ENCODE measurements at places on chromosomes 7 and 10.

GRCh38 chr7:72476608-72477305 lies 64.6 kb upstream of the CALN1 start:
- DNase-seq: no peak

- DNase-seq: no peak
Observed at GRCh38 chr10:123485341-123485960, 180.7 kb upstream of the GPR26 start.

- no peak for DNase-seq
Observed at GRCh38 chr7:127258111-127258510, 5.4 kb upstream of the GRM8 start.

GRCh38 chr7:91329571-91329970 lies 65.3 kb downstream of the FZD1 start:
- DNase-seq: no peak

GRCh38 chr7:43565786-43566185 lies 17.1 kb upstream of the STK17A start:
- no peak for DNase-seq

- no peak for DNase-seq
Observed at GRCh38 chr10:31099664-31100063, 68.0 kb upstream of the ZNF438 start.

DNA sequence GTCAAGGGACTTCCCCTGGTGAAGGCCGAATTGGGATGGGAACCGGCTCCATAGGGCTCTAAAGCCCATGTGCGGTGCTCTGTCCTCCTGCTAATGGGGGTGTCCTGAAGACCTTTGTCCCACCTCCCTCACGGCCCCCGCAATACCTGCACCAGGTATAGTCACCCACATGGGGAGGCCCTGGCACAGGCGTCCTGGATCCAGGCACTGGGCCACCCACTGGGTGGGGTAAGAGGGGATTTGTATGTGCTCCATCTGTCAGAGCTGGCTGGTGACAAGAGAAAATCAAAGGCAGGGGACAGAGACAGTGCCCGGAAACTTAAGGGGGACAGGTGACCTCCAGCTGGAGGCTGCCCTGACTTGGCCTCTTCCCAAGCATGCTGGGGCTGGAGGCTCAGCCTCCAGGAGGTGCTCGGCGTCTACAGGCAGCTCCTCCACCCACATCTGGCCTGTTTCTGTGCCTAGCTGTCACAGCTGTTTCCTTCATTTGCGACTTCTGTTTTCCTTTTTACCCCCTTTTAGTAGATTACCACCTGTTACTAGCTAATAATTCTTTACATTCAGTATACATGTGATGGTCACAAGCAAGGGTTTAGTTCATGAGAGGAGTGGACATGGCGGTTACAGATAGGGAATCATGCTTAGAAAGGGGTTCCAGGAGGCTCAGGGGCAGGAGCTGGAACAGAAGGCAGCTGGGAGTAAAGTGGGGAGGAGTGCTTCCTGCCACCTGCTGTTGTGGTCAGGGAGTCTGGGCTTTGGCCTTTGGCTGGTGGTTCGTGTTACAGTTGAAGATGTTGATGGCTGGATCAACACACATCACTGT lies 2.3 kb upstream of the CUZD1 start:
- DNase-seq: no peak

GRCh38 chr10:11210211-11210922 lies 192.7 kb downstream of the CELF2 start:
- DNase-seq: no peak

- no peak for DNase-seq
Observed at GRCh38 chr7:913736-914520, 37.6 kb downstream of the GET4 start.

GRCh38 chr7:25953859-25954258 lies 198.1 kb upstream of the NFE2L3 start:
- no peak for DNase-seq

DNA sequence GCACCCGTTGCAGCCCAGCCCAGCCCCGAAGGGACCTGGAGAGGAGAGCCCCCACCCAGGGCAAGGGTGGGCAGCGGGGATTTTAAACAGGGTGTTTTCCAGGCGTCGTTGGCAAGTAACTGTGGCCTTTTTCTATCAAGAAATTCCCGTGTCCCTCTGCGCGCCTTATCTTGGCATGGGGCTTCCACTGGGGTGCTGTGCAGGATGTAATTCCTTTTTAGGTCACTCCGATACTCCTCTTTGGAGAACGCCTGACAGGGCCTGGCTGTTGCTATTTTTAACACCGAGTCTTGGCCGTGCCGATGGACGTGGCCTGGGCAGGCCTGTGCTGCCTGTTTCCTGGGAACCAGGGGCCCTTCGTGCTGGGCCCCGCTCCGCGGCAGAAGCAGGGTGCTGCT lies 93.8 kb downstream of the INPP5A start:
- DNase-seq: no peak

- no peak for DNase-seq
Observed at GRCh38 chr7:156703773-156704482, 63.4 kb downstream of the RNF32 start.

GRCh38 chr10:115572740-115573455 lies 479.7 kb downstream of the ATRNL1 start:
- no peak for DNase-seq

DNA sequence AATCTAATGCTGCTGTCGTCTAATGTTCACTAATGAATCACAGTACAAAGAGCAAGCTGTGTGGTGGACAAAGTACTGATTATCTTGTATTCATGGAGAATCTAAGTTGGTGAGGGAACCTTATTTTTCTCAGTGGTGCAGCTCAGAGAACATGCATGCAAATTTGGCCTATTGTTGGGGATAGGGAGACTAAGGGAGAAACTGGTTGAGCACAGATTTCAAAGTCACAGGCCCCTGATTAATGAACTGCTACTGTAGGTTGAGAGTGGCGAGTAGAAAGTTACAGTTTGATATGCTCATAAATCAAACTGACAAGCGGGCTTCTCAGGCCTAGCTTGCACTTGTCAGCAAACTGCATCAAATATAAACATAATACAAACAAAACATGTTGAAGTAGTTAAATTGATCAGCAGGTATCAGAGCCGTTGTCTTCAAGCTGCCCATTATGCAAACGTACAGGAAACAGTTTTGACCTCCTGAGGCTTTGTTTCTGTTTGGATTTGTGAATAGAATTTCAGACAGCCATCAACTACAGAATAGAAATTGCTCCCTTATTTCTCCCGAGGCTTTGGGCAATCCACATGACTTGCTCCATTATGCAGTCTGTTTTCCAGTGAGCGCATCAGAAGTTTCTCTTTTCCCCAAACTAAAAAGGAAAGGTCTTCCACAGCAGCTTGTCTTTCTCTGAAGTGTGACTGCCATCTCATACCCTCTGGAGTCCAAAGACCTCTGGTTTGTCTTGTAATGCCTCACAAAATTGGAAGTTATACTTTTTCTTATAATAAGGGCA lies 215.8 kb downstream of the FOXP2 start:
- no peak for DNase-seq

All from activated CD4-positive, alpha-beta T cell treated with anti-CD3 and anti-CD28 coated beads, Interleukin-2, amount 50 U/mL, for 1 hour (primary cell).